Stimulated activated CD4-positive, alpha-beta T cell treated with anti-CD3 and anti-CD28 coated beads, Interleukin-15, amount 100 ng/mL, for 1 hour (primary cell): ENCODE measurements at places on chromosomes 12 and 14.

DNA sequence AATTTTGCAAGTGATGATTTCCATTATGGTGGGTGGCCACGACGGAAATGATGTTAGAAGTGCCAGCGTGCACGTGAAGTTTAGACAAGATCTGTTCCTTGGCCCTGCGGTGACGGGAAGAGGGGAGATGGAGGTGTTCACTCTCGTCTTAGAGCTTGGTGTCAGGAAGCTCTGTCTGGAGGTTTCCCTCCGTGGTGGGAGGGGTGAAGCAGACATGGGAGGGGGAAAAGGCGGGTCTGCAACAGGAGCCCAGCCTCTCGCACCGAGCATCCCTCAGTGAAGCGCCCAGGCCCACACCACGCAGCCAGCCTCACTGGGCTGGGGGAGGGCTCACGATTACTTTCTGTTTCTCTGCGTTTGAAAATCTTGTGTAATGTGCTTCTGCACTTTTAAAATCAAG, 26.3 kb downstream of the EML1 start:
- DNase-seq, result no peak

GRCh38 chr14:32648434-32648833, 290.2 kb upstream of the NPAS3 start:
- DNase-seq, result no peak

GRCh38 chr12:68370006-68370590, 37.9 kb upstream of the MDM1 start:
- no peak for DNase-seq

DNA sequence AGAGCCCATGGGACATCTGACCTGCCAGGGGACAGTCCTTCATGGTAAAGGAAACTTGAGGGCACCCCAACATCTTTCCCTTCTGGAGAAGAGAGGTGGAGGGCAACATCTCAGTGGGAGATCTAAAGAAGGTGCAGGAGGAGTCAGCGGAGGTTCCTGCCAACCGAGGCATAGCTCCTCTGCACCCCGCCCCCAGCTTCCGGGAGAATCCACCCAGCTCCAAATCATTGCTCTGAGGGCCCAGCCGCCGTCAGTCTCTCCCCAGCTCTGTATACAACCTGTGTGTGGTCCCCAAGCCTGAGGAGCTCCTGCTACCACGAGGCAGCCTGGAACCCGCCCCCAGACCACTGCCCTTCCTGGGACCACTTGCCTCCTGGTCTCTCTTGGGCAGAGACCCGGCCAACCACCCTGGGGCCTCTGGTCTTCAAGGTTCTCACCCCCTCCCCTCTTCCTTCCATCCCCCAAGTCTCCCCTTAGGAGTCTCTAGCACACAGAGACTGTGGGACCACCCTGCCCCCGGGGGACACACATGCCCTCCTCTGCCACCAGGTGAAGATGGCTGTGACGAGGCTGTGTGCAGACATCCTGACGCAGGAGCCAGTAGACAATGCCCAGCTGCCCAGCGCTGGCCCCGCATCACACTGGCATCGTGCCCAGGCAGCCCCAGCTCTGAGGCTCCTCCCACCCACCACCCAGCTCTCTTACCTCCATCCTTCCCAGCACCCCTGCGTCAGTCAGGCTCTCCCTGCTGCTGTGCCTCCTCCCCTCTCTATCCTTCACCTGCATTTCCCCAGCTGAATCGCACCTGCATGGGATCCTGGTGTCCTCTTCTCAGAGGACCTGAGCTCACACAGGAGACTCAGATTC, 13.0 kb upstream of the NUDT14 start:
- no peak for DNase-seq

DNA sequence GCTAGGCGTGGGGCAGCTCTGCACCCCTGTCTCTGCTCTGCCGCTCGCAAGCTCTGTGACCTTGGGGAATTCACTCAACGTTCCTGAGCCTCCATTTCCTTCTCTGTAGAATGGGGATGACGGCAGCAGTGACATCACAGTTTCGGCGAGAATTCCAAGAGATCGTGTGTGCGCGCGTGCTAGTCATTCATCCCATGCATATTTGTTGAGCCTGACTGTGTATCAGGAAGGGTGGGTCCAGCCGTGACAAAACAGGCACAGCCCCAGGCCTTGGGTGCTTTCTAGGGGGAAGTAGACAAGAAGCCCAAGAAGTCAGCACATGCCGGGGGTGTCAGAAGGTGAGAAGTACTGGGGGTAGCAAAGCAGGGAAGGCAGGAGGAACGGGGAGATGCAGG, 145.6 kb upstream of the NCOR2 start:
- no peak for DNase-seq

- no peak for DNase-seq
These were observed 6.9 kb downstream of the RARG start for GRCh38 chr12:53224897-53225634.

GRCh38 chr12:40123496-40123895, 17.6 kb upstream of the SLC2A13 start:
- DNase-seq, result no peak

DNA sequence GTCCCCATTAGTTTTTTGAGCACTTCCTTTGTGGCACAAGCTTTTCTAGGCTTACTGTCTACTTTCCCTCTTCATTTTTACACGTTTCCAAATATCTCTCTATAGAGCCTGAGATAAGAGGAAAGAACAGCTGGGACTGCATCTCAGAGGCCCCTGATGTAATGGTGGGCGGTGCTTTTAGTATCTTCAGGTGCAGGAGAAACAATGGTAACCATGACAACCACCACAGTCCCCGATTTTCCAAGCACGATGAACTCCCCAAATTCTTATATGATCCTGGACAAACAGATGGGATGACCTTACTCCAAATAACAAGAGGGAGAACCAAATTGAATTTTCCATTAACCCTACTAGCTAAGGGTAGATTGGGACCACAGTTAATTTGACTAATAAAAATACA, 103.3 kb downstream of the AEBP2 start:
- no peak for DNase-seq

- no peak for DNase-seq
These were observed 151.0 kb downstream of the SLC25A21 start for GRCh38 chr14:37021390-37021789.

GRCh38 chr12:120650233-120650690, 9.8 kb downstream of the CABP1 start:
- DNase-seq, result no peak
